ENCODE measurements at places on chromosomes 12 and 14. TPM values are rescaled to one million over a fixed set of nuclear protein-coding genes. Genes with fewer than 3 reads are reported as not detected.

INSM2 gene
- total RNA-seq = not detected

AHNAK2 gene
- 31.8 TPM for total RNA-seq

STYK1 gene
- total RNA-seq = under 0.01 TPM

KRT81 gene
- 0.29 TPM for total RNA-seq

IRAK3 gene
- total RNA-seq = 3.6 TPM

ESRRB gene
- under 0.01 TPM for total RNA-seq

LMO3 gene
- total RNA-seq = 3.2 TPM

Data from osteoblast (primary cell).